ENCODE measurements at places on chromosomes 3 and 15.

DNA sequence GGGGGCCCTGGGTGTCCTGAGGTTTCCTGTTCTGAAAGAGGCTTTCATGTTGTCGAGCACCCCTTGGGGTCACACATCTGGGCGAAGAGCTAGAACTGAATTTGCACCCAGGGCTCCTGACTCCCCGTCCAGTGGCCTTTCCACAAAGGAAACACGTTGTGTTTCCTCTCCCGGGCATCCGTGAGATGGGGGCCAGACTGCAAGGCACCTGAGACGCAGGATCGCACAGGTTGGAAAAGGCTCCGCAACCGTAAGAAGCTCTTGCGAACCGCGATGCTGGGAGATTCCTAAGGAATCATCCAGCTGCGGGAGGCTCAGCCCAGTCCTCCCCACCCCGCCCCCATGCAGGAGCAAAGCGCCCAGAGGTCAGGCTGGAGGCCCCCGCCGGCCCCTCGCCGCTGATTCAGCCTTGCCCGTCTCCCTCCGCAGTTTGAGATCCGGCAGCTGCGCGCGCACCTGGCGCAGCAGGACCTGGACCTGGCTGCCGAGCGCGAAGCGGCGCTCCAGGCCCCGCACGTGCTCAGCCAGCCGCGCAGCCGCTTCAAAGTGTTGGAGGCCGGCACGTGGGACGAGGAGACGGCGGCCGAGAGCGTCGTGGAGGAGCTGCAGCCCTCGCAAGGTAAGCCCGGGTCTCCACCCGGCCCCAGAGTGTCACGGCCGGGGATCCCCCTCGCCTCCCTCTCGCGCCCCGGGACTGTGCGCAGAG is 119.6 kb downstream of the ETFA start:
- peak; percentile 47 for DNase-seq

- no peak for DNase-seq
These were observed 29.1 kb downstream of the PLXND1 start for GRCh38 chr3:129577366-129577765.

DNA sequence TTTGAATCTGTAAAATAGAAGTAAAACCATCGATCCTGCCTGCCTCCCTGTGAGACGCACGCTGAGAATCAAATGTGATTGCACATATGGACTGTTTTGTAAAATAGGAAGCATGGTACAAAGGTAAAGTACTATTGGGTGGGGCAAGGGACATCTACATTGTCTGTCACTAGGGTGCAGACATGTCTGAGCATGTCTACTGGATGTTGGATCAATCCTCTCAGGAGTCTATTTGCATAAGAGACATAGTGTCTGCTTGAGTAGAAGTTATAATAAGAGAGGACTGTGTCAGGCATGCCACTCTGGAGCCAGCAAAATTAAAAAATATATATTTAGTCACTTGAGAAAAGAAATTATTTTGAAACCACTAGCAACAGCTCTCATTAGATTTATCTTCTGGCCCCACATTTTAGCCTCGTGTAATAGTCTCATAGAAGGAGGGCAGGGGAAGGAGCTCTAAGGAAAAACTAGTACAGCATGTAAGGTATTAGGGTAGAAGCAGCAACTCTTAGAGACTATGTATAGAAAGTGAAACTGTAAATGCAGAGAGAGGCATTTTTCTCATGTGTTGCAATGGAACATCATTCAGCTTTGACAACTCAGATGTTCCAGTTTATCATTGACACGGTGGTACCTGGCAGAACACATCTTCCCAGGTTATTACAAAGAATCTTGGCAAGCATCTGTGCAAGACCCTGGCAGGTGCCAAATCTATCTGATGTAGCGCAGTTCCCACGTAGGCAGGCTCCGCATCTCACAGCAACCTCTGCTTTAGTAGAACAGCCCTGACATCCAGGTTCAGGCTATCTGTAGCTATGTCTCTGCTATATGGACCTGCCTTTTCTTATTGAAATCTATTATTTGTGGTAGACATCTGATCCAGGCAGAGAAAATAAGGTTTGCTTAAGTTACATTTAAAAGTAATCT is 85.2 kb upstream of the CHL1 start:
- DNase-seq = no peak

DNA sequence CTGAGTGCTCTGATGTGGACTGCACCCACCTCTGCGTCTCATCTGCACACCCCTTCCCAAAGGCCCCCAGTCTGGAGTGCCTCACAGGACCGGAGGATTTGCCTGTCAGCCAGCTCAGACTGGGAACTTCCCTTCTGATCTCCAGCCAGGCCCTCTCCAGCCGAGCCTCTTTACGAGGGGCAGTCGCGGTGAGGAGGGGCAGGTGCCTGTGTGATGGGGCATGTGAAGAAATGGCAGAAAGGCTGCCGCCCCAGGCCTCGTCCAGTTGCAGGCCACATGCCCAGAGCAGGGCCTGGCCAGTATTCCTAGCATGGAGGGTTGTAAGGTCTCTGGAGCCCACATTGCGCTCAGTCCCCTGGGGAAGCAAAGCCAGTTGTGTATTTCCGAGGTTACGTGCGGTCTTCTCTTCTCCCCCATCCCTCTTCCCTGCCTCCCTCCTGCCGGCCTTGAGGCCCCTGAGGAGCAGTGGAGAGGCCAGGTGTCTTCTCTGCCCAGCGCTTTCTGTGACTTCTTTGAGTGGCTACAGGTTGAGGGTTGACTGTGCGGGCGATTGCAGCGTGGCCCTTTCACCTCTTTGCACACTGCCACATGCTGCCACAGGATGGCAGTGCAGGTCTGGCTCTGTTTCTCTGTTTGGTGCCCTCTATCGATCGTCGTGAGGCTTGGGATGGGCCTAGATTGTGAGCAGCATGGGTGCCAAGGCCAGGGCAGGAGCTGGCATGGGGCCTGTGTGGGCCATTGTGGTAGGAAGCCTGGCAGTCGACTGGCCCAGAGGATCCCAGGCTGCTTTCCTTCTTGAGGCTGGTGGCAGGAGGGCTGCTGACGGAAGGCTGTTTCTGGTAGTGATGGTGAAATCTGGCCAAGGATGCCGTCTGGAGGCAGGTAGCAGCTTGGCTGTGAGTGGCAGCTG is 5.3 kb downstream of the CLK3 start:
- DNase-seq = peak; percentile 93

DNA sequence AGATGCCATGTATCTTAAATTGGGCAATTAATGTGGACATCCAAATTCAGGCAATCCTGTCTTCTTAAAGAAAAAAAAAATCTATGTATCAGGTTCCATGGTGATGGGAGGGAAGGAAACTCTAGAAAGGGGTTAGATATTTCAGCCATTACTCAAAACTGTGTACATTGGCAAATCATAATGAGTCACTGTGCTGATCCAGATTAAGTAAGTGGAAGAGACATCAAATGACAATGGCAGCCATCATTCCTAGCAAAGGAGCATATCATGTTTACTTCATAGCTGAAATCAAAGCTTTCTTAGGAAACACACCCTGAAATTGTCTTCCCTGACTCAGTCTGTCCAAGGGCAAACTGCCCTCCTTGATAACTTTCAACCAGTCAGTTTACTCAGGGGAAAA is 713.3 kb upstream of the GBE1 start:
- DNase-seq = no peak

DNA sequence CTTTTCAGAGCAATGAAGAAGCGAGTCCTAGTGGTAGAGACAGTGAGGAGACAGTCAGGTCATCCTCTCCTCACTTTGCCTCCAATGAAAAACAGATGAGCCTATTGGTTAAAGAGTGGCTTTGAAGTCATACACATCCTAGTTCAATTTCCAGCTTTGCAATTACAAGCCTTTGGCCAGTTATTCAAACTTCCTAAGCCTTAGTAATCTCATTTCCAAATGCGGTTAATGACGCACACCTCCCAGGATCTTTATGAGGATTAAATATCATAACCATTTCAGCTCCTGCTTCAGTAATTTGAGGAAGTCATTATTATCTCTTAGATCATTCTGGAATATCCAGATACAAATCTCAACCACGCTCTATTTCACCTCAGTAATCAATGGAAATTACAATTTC is 10.0 kb upstream of the ST6GAL1 start:
- no peak for DNase-seq

GRCh38 chr3:186366206-186366605 is 4.2 kb upstream of the DGKG start:
- no peak for DNase-seq

DNA sequence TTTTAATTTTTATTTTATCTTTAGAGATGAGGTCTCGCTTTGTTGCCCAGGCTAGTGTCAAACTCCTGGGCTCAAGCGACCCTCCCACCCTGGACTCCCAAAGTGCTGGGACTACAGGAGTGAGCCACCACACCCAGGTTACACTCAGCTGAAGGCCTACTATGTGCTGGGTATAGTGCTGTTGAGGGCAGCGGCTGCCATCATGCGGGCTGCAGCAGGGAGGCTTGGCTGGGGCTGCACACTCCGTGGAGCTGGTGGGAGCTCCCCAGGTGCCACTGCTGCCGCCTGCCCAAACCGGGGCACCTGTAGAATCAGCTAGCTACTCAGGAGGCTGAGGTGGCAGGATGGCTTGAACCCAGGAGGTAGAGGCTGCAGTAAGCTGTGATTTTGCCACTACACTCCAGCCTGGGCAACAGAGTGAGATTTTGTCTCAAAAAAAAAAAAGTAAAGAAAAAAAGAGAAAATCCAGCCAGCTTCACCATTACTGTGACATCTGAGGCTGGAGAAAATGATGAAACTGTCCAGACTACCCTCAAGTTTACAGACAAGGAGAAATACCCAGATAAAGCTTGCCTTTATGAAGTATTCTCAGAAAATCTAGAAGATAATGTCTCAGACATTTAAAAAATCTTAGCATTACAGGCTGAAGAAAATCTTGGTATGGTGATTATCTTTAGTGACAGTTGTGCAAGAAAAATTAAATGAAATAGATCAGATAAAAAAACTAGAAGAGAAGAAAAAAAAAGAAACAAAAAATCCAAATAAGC is 42.1 kb downstream of the CRABP1 start:
- no peak for DNase-seq

- peak; percentile 48 for DNase-seq
These were observed 986 bp downstream of the KPNA4 start for GRCh38 chr3:160564258-160564911.

GRCh38 chr15:69957175-69957574 is 140.5 kb downstream of the TLE3 start:
- DNase-seq = no peak

DNA sequence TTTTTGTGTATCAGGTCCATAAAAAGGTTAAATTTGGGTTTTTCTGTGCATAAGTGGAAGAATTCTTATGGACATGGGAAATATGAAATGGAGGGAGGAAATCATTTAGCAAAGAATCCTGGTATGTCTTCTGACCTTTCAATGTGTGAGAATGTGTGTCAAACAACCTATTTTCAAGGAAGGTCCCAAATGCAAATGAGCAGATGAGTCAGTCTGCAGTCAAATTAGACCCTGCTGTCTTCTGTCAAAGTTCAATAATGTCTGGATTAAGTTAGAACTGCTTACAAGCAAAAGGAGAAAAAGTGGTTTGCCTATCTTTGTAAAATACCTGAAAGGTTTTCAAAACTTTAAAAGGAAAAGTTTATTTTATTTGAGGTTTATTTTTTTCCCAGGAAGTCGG is 15.3 kb downstream of the FBN1 start:
- no peak for DNase-seq

- DNase-seq = no peak
These were observed 19.5 kb downstream of the GMPS start for GRCh38 chr3:155889952-155890351.

DNA sequence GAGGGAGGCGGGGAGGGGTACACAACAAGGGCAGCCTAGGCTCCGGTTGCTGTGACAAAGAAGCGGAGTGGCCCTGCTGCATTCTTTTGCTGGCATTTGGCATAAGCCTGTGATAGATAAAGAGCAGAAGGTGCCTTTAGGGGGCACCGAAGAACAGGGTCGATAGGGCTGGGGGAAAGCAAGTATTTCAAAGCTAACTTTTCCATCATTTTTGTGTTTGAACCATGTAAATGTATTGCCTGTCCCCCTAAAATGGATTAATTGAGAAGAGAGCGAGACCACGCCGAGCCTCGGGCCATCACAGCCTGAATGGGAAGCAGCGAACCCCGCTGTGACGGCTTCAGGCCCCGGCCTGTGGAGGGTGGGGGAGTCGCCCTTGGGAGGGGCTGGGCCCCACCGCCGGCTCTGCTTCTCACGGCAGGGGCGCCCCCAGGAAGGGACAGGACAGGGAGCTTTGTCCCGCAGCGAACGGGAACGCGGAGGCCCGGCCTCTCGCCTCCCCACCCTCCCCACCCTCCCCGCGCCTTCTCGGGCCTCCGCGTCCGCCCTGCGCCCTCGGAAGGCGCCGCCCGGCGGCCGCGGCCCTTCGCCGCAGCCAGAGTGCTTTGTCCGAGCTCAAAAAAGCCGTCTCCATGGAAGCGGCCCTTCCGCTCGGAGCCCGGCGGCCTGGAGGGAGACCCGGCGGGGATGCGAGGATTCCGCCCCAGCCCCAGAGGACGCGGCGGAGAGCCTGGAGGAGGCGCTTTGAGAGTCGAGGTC is 32.4 kb upstream of the ALDH1L1 start:
- peak; percentile 88 for DNase-seq

DNA sequence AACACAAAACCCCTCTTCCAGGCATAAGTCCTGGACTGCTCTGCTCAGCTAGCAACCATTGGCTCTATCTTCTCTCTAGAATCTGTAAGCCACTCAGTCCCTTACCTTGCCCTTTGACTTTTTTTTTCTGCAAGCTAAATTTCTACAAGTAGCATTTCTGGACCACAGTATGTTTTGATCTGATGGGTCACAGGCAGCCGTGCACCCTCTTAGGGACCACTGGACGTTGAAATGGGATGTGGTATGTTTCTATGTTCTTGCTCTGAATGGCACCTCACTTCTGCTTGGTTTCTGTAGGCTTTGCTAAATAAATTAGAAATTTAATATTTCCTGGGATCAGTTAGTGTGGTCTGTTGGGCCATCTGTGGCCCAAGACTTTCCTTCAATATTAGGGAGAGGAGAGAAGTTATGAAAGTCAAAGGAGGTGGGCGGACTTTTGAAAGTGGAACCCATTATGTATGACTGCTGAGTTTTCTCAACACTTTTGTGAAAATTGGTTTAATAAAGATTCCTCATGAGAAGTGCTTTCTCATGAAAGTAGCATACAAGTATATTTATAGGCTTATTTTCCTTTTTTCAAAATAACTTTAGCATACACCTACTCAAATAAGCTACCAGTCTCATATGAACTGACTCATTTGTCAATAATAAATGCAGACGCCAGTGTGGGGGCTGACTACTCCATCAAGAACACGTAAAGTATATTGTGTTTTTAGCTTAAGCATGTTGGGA is 18.4 kb upstream of the TIPARP start:
- DNase-seq = no peak

DNA sequence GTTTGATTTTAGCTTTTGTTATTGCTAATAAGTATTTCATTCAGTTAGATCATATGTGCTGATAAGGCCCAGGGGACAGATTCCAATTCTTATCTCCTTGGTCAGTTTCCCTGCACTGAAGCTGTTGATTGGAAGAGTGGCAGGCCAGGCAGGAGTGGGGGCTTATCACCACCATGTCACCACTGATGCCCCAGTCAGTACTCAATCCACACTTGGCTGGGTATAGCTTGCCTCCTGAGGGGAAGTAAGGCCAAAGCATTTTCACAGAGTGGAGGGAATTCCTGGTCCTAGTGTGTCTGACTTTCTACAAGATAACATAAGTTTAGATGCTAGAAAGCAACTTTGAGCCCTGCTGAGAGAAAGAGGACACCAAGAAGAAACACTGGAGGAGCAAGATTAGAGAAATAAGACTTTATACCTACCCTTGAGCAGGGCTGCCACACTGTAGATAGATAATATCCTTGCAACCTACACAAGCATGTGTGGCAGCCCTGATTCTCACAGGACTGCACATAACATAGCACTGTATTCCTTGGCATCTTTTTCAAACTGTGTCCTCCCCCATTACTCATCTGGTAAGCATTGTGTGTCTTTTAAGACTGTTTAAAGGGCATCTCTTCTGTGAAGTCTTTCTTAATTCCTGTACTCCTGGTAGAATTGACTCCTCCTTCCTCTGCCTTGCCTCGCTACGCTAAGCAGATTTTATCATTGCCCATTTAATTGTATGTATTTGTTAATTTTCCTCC is 24.3 kb downstream of the OXNAD1 start:
- DNase-seq = no peak

All from GM23338 (cell line).